ENCODE measurements at places on chromosomes 7 and 10.
A peak's percentile ranks its signal among the peaks of the same experiment; 100 is the strongest.

DNA sequence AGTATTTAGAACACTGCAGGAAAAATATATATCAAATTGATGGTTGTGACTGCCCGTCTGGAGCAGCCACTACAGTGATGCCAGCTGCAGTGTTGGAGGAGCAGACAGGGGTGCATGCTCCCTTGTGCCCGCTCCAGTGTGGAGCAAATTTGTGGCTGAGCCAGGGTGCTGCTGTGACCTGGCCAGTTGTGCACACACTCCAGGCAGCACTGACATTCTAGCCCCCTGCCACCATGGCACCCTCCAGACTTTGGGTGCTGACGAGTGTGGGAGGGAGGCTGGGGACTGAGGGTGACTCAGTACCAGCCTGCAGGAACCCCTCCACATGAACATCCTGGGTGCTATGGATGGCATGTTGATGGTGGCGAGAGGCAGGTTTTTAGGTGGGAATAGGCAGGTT, 160.0 kb upstream of the PCDH15 start:
- DNase-seq = no peak

DNA sequence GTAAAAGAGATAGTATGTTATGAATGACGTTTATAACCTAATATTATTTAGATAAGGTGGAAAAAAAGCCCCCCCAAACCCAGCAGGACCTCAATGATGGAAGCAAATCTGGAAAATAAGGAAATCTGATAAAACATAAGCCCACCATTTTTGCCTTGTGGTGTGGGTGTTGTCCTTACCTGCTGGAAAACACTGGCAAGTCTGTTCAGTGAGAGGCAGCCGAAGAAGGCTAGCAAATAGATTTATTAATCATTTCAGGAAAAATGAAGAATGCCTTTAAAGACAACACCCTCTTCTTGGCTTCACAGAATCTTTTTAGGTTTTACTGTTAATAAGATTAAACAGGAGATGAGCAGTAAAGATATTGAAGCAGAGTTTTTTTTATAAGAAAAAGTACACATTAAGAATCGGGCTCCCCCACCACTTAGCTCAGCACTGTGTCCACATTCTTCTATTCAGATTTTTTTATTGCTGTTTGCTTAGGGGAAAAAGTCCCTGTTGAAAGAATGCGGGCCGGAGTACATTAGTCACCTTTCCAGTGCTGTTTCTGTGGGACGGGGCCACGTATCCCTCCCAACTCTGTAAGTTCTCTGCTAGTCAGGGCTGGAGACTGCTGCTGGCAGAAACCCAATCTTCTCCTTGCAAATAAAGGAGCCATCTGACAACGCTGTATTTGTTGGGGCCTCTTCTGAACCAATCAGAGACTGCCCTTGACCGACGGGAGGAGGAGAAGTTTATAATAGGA, 104.1 kb downstream of the EVX1 start:
- peak; percentile 77 for DNase-seq

- DNase-seq = no peak
Observed at GRCh38 chr7:158103378-158103777, 484.2 kb downstream of the PTPRN2 start.

GRCh38 chr10:32072025-32072800, 16.0 kb upstream of the KIF5B start:
- DNase-seq = no peak

- DNase-seq = no peak
Observed at GRCh38 chr10:13268841-13269240, 31.0 kb downstream of the PHYH start.

DNA sequence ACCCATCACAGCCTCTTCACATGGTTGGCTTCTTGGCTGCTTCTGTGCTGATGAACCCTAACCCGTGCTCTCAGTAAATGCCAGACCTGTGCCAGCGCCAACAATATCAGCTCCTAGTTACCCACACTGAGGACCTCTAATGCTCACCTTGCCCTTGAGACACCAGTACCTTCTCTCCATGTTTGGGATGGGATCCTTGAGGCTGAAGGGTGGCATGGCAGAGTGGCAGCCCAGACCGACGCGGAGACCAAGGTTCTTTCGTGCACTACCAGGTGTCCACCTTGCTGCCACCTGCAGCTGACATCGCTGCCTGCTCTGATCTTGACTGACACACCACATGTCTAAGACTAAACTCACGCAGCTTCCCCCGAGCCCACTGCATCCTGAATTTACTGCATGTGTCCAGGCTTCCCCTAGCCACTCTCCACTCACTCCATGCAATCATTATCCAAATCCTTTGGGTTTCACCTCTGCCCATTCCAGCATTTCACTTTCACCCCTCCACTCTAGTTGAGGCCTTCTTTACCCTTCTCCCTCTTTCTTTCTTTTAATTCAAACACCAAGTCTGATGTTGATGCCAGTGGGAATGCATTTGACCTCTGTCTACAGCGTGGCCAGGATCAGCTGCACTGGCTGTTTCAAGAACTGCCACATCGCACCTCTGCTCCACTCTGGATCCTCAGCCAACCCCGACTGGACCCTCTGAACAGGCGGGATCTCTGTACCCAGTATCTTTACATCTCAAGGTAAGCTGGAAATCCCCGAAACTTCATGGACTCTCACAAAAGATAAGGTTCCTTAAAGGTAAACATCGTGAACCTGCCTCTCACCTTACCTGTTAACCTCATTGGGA, 294.9 kb downstream of the GLRX3 start:
- no peak for DNase-seq

GRCh38 chr10:44703241-44704155, 207.6 kb upstream of the TMEM72 start:
- peak; percentile 48 for DNase-seq

GRCh38 chr10:69211524-69211923, 8.6 kb upstream of the HKDC1 start:
- DNase-seq = no peak

GRCh38 chr7:117041007-117041406, 87.7 kb downstream of the ST7 start:
- peak; percentile 90 for DNase-seq

- peak; percentile 81 for DNase-seq
Observed at GRCh38 chr7:69564454-69565417, 33.5 kb upstream of the AUTS2 start.

DNA sequence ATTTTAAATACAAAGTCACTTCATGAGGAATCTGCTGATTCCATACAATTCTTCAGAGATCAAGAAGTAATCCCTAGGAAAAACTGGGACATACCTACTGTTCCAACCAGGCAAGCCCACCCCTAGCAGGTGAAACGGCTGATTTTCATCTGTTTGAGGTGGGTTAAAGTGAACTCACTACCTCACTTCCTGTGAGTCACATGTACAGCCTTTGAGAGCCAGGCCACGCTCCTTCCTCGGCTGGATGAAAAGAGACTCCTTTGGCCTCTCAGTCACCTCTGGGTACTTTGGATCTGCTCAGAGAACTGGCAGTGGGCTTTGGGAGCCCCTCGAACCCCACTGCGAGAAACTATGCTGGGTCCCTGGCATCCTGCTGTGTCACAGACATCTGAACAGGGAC, 68.2 kb downstream of the CHST15 start:
- no peak for DNase-seq

DNA sequence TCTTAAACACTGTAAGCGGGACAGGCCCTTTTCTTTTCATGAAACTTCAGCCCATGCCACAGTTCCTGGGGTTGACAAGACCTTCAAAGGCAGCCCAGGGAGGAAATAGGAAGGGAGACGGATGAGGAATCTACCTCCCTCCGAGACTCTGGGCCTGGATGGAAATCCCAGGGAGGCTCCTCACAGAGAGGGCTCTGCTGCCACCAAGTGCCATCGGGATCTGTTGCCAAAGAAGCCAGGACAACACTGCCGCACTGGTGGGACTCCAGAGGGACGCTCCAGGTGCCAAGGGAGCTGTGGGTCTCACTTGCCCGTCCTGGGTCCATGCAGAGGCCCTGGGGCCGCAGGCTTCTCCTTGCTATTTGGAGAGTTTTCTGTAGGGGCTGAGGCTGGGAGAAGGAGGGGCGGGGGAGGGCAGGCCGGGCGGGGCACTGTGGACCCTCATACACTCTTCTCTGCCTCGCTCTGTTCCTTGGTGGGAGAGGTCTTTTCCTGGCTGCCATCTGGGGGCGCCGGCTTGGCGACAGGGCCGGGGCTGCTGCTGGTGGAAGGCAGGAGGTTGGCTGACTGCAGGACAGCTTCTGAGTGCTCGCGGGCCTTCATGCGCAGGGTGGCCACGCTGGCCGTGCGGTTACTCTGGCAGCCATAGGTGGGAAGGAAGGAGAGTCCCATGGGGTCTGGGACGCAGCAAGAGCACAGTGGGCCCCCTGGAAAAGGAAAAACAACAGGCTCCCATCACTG, 30.0 kb downstream of the DRGX start:
- DNase-seq = no peak

DNA sequence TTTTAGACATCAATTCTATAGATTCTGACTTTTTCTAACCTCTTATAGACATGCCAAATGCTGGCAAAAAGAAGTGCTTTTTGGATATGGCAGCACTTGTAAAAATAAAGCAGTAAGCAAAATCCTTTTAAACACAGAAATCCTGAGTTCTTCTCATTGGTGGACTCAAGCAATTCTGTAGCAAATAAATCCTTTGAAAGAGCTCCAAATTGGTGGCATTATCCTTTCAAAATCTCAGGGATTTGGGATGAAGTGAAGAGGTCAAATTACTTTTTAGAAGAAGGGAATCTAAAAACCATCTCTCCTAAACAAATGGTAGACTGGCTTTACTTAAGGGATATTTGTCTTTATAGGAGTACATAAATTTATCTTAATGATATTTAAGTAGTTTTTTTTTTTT, 17.5 kb upstream of the ASCC1 start:
- DNase-seq = no peak

- no peak for DNase-seq
Observed at GRCh38 chr7:158368449-158368848, 219.2 kb downstream of the PTPRN2 start.

DNA sequence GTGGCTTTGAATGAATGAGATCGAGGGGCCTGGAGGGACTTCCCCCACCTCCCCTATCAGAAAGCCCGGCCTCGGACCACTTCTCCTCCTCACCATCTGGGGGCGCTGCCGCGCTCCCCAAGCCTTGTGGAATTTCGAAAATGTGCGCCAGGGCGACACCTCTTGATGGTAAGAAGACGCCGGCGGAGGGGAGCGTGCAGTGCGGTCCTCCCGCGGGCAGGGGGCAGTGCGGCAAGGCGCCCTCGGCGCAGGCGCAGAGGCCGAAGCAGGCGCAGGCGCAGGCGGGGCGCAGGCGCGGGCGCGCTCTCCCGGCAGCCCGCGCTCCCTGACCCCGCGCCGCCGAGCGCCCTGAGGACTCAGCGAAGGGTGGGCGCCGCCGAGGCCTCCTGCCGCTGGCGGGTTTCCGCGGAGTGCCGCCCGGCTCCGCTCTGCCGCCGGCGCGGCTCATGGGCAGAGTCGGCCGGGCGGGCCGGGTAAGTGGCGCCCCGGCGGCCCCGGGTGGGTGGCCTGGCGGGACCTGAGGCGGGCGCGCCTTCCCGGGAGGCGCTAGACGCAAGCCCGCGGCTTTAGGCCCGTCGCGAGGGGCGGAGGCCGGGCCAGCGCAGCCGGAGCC, at the start of gene RBM17:
Gene RBM17 (plus strand): TSS at position 314 of the 613 bp plus-strand sequence. CDS start 8,032 bp downstream, outside the sequence.
- DNase-seq = peak; percentile 96

- no peak for DNase-seq
Observed at GRCh38 chr10:14659626-14660196, 115.0 kb downstream of the FAM107B start.

- DNase-seq = peak; percentile 73
Observed at GRCh38 chr10:17607603-17608332, 9.4 kb downstream of the HACD1 start.
